ENCODE measurements at places on chromosomes 13 and 19. TPM values are rescaled to one million over a fixed set of nuclear protein-coding genes. Genes with fewer than 3 reads are reported as not detected.

The UBE2M gene
- total RNA-seq, result 43.6 TPM

The CEACAM8 gene
- not detected for total RNA-seq

The ZNF439 gene
- 0.87 TPM for total RNA-seq

The IGFL3 gene
- not detected for total RNA-seq

The IL4I1 gene
- 24.2 TPM for total RNA-seq

The SPACA4 gene
- total RNA-seq, result not detected

The RASAL3 gene
- total RNA-seq, result 18.7 TPM

The GPC6 gene
- total RNA-seq, result not detected

The SPTBN4 gene
- 0.13 TPM for total RNA-seq
